ENCODE measurements at places on chromosomes 12 and 14. TPM values are rescaled to one million over a fixed set of nuclear protein-coding genes. Genes with fewer than 3 reads are reported as not detected.

SELPLG gene
- total RNA-seq, result 1.5 TPM

ETFBKMT gene
- 3.9 TPM for total RNA-seq

CLEC9A gene
- not detected for total RNA-seq

MYBPC1 gene
- not detected for total RNA-seq
